Mesendoderm (in vitro differentiated cells): ENCODE measurements at places on chromosomes 1 and 21.

GRCh38 chr1:52848423-52848822 lies 5.9 kb downstream of the ZYG11A start:
- H3K27ac ChIP-seq, result no peak overlapping the region
- no peaks in the 10 kb centered on the region for H3K4me1 ChIP-seq
- peaks cover 4% of the 10 kb centered on the region for H3K27me3 ChIP-seq
- DNase-seq, result no peak
- H3K36me3 ChIP-seq, result no peaks in the 10 kb centered on the region
- H3K4me3 ChIP-seq, result no peak overlapping the region

GRCh38 chr1:233505130-233505529 lies 108.8 kb upstream of the KCNK1 start:
- H3K27me3 ChIP-seq, result no peaks in the 10 kb centered on the region
- DNase-seq, result no peak
- H3K4me3 ChIP-seq, result no peak overlapping the region
- H3K4me1 ChIP-seq, result no peaks in the 10 kb centered on the region
- H3K27ac ChIP-seq, result no peak overlapping the region

DNA sequence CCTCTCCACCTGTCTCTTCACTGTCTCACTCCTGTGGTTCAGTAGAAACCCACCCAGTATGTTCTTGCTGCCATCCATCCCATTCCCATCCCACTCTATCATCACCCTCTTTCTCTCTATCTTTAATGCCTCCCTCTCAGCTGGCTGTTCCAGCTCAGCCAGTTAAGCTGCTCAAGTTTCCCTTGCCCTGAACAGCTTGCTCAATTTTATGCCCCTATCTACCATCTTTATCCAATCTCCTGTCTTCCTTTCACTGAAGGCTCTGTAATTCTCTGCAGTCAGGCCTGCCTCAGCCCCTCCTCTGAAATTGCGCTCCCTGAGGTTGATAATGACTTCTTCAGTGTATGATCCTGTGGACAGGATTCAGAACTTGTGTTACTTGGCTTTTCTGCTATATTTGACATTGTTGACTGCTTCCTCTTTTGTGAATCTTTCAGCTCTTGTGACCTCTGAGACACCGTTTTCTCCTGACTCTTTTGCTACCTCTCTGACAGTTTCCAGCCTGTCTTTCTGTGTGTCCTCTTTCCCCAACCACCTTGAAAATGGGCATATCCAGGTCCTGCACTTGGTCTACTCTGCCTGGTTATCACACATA lies 13.9 kb upstream of the BCAR3 start:
- no peak overlapping the region for H3K27ac ChIP-seq
- no peaks in the 10 kb centered on the region for H3K27me3 ChIP-seq
- no peak overlapping the region for H3K4me3 ChIP-seq

DNA sequence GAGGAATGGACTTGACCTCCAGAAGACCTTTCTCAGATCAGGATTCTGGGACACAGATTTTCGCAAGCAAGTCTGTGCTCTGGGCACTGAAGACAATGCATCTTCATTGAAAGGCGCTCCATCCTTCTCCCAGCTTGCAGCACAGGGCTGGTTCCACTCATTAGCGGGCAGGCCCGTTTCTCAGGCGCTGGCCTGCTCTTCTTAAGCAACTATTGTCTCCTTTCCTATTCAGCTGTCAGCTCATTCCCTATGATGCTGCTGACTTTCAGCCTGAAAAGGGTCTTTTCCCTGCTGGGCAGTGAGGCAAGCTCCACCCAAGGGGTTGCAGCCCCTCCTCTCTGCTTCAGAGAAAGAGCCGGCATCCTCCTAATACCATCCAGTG lies 91.9 kb upstream of the PLXNA2 start:
- H3K4me3 ChIP-seq, result no peak overlapping the region
- no peak for DNase-seq
- H3K4me1 ChIP-seq, result no peaks in the 10 kb centered on the region
- no peaks in the 10 kb centered on the region for H3K27me3 ChIP-seq
- no peak overlapping the region for H3K27ac ChIP-seq
- H3K36me3 ChIP-seq, result no peaks in the 10 kb centered on the region

GRCh38 chr1:154502744-154503115 lies 518 bp upstream of the SHE start:
- H3K27me3 ChIP-seq, result peaks cover 35% of the 10 kb centered on the region
- DNase-seq, result peak; percentile 14
- H3K27ac ChIP-seq, result no peak overlapping the region
- H3K36me3 ChIP-seq, result no peaks in the 10 kb centered on the region

GRCh38 chr1:25113086-25113485 lies 119.2 kb downstream of the SYF2 start:
- no peak overlapping the region for H3K27ac ChIP-seq
- DNase-seq, result no peak
- no peak overlapping the region for H3K4me3 ChIP-seq
- no peaks in the 10 kb centered on the region for H3K36me3 ChIP-seq
- no peaks in the 10 kb centered on the region for H3K27me3 ChIP-seq
- H3K4me1 ChIP-seq, result no peaks in the 10 kb centered on the region

- no peaks in the 10 kb centered on the region for H3K36me3 ChIP-seq
- peaks cover 4% of the 10 kb centered on the region for H3K27me3 ChIP-seq
- H3K4me1 ChIP-seq, result peaks cover 3% of the 10 kb centered on the region
- H3K27ac ChIP-seq, result no peak overlapping the region
- H3K4me3 ChIP-seq, result no peak overlapping the region
These were observed 3.0 kb upstream of the EPHX4 start for GRCh38 chr1:92026806-92027205.

- no peak overlapping the region for H3K4me3 ChIP-seq
- no peak for DNase-seq
- H3K27me3 ChIP-seq, result no peaks in the 10 kb centered on the region
- H3K36me3 ChIP-seq, result no peaks in the 10 kb centered on the region
These were observed 28.5 kb downstream of the SORT1 start for GRCh38 chr1:109369167-109369746.

DNA sequence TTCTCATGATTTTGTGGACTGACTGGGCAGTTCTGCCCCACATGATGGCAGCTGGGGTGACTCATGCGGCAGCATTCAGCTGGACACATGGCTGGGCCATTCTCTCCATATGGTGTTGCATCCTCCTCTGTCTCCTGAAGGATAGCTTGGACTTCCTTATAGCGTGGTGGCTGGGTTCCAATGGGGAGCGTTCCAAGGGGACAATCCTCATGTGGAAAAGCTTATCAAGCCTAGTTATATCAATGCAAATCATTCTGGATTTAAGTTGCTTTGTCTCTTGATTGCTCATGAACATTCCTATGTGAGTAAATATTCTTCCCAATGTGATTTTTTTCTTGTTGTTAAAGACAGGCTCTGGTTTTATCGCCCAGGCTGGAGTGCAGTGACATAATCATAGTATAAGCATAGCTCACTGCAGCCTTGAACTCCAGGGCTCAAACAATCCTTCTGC lies 13.2 kb upstream of the SLC2A1 start:
- no peak for DNase-seq
- H3K4me3 ChIP-seq, result no peak overlapping the region
- no peaks in the 10 kb centered on the region for H3K4me1 ChIP-seq
- H3K36me3 ChIP-seq, result no peaks in the 10 kb centered on the region

- H3K27me3 ChIP-seq, result no peaks in the 10 kb centered on the region
- H3K36me3 ChIP-seq, result no peaks in the 10 kb centered on the region
- no peak overlapping the region for H3K27ac ChIP-seq
These were observed 31.9 kb downstream of the ITSN1 start for GRCh38 chr21:33674226-33674625.

DNA sequence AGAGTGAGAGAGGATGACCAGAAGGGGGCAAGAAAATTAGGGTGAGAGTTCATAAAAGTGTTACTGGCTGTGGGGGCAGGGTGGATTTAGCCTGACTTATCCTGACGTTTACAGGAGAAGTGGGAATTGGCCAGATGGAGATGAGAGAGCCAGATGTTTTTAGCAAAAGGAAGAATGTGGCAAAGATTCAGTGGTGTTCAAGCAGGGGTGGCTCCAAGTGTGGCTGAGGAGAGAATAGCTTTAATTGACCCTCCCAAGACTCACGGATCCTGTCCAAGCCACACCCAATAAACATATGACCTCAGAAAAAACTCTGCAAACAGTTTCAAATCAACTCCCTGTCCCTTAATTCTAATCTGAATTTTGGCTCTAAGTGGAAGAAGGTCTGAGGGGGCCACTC lies 35.2 kb upstream of the EDEM3 start:
- no peaks in the 10 kb centered on the region for H3K27me3 ChIP-seq
- H3K4me1 ChIP-seq, result no peaks in the 10 kb centered on the region
- DNase-seq, result no peak
- no peak overlapping the region for H3K4me3 ChIP-seq
- H3K36me3 ChIP-seq, result no peaks in the 10 kb centered on the region

- no peaks in the 10 kb centered on the region for H3K36me3 ChIP-seq
- DNase-seq, result no peak
- H3K27ac ChIP-seq, result no peak overlapping the region
- H3K27me3 ChIP-seq, result no peaks in the 10 kb centered on the region
These were observed 61.9 kb downstream of the GPATCH2 start for GRCh38 chr1:217569021-217569420.

GRCh38 chr1:171852272-171852671 lies 11.0 kb downstream of the DNM3 start:
- no peak overlapping the region for H3K4me3 ChIP-seq
- H3K36me3 ChIP-seq, result no peaks in the 10 kb centered on the region
- H3K27ac ChIP-seq, result no peak overlapping the region
- no peaks in the 10 kb centered on the region for H3K4me1 ChIP-seq
- no peaks in the 10 kb centered on the region for H3K27me3 ChIP-seq

- no peak for DNase-seq
- H3K4me1 ChIP-seq, result no peaks in the 10 kb centered on the region
- no peaks in the 10 kb centered on the region for H3K27me3 ChIP-seq
These were observed 36.0 kb downstream of the SEC16B start for GRCh38 chr1:177933881-177934280.

GRCh38 chr1:246245541-246245940 lies 261.5 kb downstream of the SMYD3 start:
- no peak overlapping the region for H3K4me3 ChIP-seq
- H3K27me3 ChIP-seq, result no peaks in the 10 kb centered on the region
- no peaks in the 10 kb centered on the region for H3K4me1 ChIP-seq
- no peaks in the 10 kb centered on the region for H3K36me3 ChIP-seq
- no peak overlapping the region for H3K27ac ChIP-seq
- DNase-seq, result no peak

DNA sequence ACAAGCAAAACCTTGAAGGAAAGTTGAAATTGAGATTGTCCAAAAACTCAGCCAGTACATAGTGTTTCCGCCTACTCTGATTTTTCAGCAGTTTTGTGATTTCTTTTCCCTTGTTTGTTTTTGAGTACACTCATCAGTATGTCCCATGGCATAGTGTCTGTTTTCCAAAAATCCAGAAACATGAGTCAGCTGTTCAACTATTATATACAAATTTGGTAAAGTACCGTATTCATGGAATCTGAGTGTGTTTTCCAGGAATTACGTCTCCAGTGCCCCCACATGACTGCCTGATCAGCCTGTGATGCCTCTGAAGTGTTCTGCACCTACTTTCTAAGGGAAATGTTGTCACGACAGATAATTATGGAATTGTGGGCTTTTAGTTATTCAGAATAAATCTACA lies 186.8 kb downstream of the LTN1 start:
- DNase-seq, result no peak
- no peak overlapping the region for H3K27ac ChIP-seq
- H3K4me3 ChIP-seq, result no peak overlapping the region
- no peaks in the 10 kb centered on the region for H3K4me1 ChIP-seq
- H3K27me3 ChIP-seq, result no peaks in the 10 kb centered on the region
- H3K36me3 ChIP-seq, result no peaks in the 10 kb centered on the region

DNA sequence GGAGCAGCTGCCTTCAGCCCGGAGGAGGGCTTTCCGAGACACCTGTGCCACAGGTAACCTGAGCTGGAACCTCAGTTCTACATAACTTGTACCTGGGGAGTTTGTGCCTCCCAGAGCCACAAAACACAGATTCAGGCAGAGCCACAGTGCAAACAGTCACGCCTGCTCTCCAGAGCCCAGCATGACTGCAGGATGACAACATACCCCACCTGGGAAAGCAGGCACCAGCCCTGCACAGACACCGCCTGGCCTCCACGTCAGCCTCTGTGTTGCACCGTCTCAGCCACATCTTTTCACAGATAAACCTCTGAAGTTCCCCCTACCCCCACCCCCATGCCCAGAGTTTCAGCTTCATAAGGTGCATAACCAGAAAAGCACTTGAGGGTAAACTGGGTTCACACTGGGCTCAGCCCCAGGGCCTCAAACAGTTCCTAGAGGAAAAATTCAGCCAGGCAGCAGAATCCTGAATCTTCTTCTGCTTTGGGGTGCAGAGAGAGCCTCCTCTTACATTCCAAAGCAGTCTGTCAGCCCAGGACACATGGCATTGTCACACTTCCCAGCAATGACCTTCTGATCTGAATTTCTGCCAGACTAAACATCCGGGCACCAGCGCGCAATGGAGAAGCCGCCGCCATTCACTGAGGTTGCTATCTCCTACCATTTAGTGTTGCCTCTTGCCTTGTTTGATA lies 229.5 kb downstream of the TOMM20 start:
- no peak overlapping the region for H3K4me3 ChIP-seq
- DNase-seq, result peak; percentile 48
- H3K4me1 ChIP-seq, result no peaks in the 10 kb centered on the region
- no peak overlapping the region for H3K27ac ChIP-seq

DNA sequence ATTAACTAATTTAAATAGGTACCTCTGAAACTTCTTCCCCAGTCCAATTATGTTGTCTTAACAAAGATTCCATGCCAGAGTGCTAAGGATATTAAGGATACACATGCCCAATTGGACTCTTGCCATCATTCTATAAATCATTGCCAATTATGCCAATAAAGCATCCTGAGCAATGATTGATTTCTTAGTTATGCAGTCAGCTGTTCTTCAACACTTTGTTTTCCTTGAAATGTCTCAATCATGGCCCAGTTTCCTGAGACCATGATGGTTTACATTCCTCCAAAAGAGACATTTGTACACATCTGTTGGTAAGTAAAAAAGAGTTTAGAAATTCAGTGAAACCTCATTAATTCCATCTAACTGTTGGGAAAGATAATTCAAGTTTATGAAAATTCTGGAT lies 180.4 kb upstream of the PKN2 start:
- no peaks in the 10 kb centered on the region for H3K4me1 ChIP-seq
- H3K27ac ChIP-seq, result no peak overlapping the region
- H3K27me3 ChIP-seq, result no peaks in the 10 kb centered on the region
